ENCODE measurements at places on chromosomes 16 and 17. TPM values are rescaled to one million over a fixed set of nuclear protein-coding genes. Genes with fewer than 3 reads are reported as not detected.

FOXN1 gene
- total RNA-seq: not detected

DNA sequence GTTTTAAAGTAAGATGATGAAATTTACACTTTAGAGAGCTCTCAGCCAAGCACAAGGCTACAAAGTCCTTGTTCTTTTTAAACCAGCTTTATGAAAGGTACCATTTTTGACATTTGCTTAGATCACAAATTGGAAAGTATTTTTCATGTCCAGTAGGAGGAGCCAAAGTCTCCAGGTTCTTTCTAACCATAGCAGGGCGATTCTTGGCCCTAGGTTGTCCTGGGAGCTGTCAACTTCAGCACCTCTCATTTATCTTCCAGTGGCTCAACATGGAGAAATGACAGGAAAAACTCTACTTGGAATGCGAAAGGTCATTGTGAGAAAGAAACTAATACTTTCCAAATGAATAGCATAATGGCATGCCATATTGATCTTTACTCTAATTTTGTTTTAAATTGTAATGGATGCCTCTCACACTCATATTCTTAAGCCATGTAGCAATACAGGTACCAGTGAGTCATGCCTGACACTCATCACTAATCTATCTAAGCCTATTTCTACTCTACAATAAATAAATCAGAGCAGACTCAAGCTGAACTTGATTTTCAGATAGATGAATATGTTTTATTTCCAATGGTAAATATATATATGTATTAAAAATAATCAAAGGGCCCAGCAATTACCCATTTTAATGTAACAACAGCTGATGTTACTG, 919.1 kb upstream of the EEF2KMT start:
- no peak for DNase-seq

GRCh38 chr16:17801068-17801467, 330.3 kb upstream of the XYLT1 start:
- DNase-seq: no peak

- no peak for DNase-seq
Measured at GRCh38 chr16:89993971-89994370, 25.3 kb downstream of the DBNDD1 start.

GRCh38 chr16:85491798-85492294, 121.3 kb upstream of the GSE1 start:
- peak; percentile 85 for DNase-seq

DNA sequence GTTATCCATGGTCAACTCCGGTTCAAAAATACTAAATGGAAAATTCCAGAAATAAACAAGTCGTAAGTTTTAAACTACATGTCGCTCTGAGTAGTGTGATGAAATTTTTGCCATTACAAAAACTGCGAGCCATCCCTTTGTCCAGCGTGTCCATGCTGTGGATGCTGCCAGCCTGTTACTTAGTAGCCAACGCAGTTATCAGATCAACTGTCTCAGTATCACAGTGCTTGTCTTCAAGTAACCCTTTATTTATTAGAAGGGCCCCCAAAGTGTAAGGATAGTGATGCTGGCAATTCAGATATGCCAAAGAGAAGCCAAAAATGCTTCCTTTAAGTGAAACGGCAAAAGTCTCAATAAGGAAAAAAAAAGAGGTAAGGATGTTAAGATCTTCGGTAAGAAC, 23.9 kb downstream of the SNN start:
- DNase-seq: no peak

All from spleen (tissue), 13 donors.